CD4-positive, alpha-beta T cell treated with Interleukin-17A for 4 hours (primary cell): ENCODE measurements at places on chromosomes 7 and 10.

DNA sequence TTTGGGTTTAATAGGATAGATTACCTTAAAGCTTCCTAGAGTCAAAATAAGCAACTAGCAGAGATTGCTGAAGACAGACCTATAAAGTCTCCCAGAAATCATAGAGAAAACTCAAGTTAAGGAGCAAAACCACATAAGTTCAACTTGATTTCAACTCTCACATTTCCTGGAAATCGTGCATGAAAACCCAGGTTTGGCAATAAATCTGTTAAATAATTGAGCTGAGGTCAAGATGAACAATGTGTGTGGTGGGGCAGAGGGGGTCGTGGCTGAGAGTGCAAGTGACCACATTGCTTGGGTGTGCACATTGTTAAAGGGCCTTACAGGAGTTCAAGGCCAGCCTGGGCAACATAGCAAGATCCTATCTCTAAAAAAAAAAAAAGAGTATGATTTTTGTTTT lies 636.5 kb downstream of the GALNT17 start:
- DNase-seq = no peak

- DNase-seq = no peak
Measured at GRCh38 chr7:12323415-12323814, 80.2 kb downstream of the VWDE start.

- DNase-seq = no peak
Measured at GRCh38 chr10:62772186-62772974, 32.1 kb upstream of the ADO start.

- DNase-seq = no peak
Measured at GRCh38 chr10:33731322-33731721, 396.9 kb upstream of the NRP1 start.

- DNase-seq = no peak
Measured at GRCh38 chr7:28180031-28180363, 598 bp downstream of the JAZF1 start.

- no peak for DNase-seq
Measured at GRCh38 chr10:15420858-15421257, 49.8 kb upstream of the FAM171A1 start.

DNA sequence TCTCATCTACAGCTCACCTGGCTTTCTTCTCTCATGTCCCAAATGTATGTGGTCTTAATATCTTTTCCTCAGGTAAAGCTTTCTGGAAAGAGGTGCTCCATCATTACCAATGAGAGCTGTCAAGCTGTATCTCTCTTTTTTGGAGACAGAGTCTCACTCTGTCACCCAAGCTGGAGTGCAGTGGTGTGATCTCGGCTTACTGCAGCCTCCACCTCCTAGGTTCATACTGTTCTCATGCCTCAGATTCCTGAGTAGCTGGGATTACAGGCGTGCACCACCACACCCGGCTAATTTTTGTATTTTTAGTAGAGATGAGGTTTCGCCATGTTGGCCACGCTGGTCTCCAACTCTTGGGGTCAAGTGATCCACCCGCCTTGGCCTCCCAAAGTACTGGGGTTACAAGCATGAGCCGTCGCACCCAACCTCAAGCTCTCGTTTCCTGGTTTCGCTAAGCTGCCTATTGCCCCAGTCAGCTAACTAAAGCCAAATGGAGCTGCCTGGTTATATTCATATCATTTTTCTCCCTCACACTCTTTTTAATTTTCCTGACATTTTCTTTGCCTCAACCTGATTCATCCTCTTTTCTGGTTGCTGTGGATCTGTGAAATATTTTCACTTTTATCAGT lies 60.5 kb downstream of the SUFU start:
- DNase-seq = no peak

GRCh38 chr7:16826060-16826459 lies 21.3 kb upstream of the AGR2 start:
- no peak for DNase-seq
